Subcutaneous adipose tissue (tissue), 4 donors: ENCODE measurements at places on chromosomes 5 and 9. TPM values are rescaled to one million over a fixed set of nuclear protein-coding genes. Genes with fewer than 3 reads are reported as not detected.

The SPINK4 gene
- total RNA-seq, result not detected

The ADCY2 gene
- total RNA-seq, result 5.7 TPM

The IGIP gene
- total RNA-seq, result 21.7 TPM

The ADAMTS13 gene
- total RNA-seq, result 2.0 TPM

The UBAC1 gene
- 56.9 TPM for total RNA-seq

The LAMC3 gene
- 2.4 TPM for total RNA-seq

The FBN2 gene
- 0.34 TPM for total RNA-seq

The CDH9 gene
- not detected for total RNA-seq

The SPATA31A6 gene
- total RNA-seq, result not detected

The RANBP17 gene
- 5.5 TPM for total RNA-seq

The FOXD1 gene
- not detected for total RNA-seq

The DNAH5 gene
- total RNA-seq, result 1.1 TPM

The HRCT1 gene
- 17.9 TPM for total RNA-seq

The OTP gene
- total RNA-seq, result not detected

The INPP5E gene
- 5.5 TPM for total RNA-seq

The CAVIN4 gene
- total RNA-seq, result 0.17 TPM

The HMMR gene
- 1.5 TPM for total RNA-seq

The TSSK1B gene
- not detected for total RNA-seq

The MYOT gene
- total RNA-seq, result 1.5 TPM

The TMEM232 gene
- total RNA-seq, result 2.3 TPM

The LRRC70 gene
- 6.6 TPM for total RNA-seq

The PLPP7 gene
- total RNA-seq, result 11.1 TPM

The FOXD4L3 gene
- total RNA-seq, result not detected
